Lower leg skin (tissue), 4 donors: ENCODE measurements at places on chromosomes 3 and 15. TPM values are rescaled to one million over a fixed set of nuclear protein-coding genes. Genes with fewer than 3 reads are reported as not detected.

DNA sequence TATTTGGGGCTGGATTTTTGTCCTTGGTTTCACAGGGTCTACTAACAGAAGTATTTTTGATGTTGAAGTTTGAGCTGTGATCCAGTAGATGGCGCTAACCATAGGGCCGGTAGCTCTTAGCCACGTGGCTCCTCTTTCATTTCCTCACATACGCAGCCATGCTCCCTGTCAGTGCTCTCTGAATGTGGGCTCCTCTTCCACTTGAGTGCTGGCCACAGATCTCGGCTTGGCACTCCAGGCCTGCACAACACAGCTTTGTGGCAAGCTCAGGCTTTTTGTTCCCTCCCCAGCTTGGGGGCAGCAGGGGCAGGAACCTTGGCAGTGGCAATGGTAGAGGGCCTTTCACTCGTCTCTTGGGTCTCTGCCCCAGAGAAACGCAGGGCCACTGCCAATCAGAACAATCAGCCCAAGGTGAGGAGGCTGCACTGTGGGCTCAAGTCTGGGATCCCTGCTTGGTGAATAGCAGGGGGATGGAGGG lies 18.6 kb upstream of the DNAAF4 start:
- DNase-seq = no peak

DNA sequence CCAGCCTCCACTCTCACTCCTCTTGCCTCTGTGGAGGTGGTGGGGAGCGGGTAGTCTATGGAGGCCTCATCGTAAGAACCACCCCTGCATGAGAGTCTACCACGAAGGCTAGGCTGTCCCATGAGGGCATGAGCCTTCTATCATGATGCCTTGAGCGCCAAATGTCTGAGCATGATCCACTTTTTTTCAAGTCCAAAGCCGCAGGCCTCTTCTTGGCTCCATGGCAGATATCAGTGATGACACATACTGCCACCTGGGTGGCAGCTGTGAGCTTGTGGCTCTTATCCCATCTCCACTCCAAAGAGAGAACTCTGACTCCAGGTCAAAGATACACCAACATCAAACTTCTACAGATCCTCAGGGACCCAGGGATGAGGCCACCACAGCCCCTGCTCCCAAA lies 13.5 kb downstream of the POC1A start:
- DNase-seq = no peak

GRCh38 chr3:8899876-8900460 lies 63.3 kb downstream of the RAD18 start:
- no peak for DNase-seq

DNA sequence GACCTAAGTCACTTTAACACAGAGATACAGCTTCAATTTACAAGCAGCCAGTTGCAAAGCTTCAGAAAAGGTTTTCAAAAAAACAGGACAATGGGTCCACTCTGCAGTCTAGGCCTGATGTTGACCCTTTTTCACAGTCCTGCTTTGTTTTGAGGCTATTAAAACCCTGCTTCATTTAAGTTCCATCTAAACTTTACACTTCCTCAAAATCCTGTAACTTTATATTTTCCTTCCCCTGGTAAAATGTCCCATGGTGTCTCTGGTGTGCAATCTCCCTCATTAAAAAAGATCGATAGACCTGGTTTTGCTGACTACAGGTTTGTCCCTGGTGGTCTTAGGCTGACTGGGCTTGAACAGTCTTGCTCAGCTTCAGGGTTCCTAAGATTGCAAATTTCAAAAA lies 5.1 kb upstream of the RPL14 start:
- no peak for DNase-seq

- no peak for DNase-seq
Observed at GRCh38 chr15:54321426-54321825, 343.2 kb downstream of the UNC13C start.

GRCh38 chr3:133964547-133964946 lies 65.2 kb downstream of the SLCO2A1 start:
- no peak for DNase-seq

DNA sequence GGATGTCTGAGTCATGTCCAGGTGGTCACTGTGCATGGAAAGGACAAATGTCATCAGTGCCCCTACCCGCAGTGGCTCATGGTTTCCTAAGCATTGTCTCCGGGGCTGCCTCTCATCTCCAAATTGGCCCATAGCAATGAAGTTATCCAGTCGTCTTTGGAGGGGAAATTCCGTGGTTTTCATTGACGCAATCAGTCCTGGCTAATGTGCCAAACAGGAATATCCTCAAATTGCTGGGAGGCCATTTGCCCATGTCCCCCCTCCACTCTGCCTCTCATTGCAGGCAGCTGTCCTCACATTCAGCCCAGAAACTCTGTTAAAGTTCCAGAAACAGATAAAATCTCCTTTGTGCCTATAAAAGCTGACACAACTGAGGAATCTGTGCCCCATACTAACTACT lies 81.6 kb downstream of the MCTP2 start:
- no peak for DNase-seq

DNA sequence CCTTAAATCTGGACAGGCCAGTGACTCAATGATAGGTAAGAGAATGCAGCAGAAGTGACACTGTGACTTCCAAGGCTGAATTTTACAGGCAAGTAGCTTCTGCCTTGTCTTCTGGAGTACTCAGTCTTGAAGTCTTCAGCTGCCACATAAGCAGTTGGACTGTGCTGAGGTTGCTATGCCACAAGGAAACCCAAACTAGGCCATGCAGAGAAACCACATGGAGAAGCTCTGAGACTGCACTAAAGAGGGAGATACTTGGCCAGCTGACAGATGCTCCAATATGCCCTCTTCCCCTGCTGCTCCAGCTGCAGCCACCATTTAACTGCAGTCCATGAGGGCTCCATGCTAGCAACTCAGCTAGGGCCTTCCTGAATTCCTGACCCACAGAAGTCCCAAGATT lies 119.4 kb upstream of the GADL1 start:
- no peak for DNase-seq

- peak; percentile 93 for DNase-seq
Observed at GRCh38 chr15:70856884-70857561, 3.1 kb upstream of the LARP6 start.

- DNase-seq = peak; percentile 73
Observed at GRCh38 chr15:88981244-88982215, 68.4 kb upstream of the MFGE8 start.

DNA sequence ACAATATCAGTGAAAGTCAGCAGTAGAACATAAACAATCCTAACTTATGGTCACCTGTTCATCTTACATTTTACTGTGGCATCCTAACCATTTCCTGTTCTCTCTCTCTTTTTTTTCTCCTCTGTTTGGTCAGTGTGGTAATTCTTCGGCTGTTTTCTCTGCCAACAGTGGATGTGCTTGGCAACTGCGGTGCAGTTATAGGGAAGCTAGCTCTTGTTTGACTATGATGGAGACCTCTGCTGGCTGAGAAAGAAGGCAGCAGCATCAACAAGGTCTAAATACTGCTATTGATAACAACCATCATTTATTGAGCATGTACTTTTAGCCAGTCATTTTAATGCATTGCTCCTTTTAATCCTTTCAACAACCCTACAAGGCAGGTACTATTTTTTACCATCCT lies 723 bp upstream of the DRD3 start:
- DNase-seq = no peak

DNA sequence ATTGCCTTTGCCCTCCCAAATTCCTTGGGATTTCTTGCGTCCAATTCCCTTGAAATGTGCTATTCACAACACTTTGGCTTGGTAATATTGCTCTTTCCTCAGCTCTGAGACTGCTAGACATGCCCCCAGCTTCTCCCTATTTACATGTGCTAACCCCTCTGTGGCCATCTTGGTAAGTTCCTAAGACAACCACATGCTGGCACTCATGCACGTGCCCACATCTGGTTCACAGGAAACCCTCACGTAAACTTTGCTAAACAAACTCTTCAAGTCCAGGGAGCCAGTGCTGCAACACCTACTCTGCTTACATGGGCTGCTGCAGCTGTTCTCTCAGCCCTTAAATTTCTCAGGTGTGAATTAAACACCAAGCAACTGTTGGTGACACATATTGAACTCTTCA lies 121.8 kb downstream of the ADAMTSL3 start:
- no peak for DNase-seq

GRCh38 chr3:48756640-48757039 lies 39.6 kb upstream of the IP6K2 start:
- no peak for DNase-seq

DNA sequence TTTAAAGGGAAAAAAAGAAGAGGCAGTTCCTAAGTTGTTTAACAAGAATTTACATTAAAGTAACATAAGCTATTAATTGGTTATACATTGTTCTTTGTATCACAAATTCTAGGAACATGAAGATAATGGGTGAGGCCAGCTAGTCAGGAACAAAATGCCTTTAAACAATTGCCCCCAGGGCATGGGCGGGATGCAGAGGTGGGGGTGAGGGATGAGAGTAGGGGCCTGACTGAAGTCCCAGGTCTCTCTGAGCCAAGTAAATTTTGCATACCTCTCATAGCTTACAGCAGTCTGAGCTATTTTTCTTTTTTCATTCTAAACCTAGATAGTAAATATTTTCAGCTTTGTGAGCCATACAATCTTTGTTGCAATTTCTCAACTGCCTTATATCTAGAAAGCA lies 77.8 kb upstream of the RNU6-1 start:
- no peak for DNase-seq

DNA sequence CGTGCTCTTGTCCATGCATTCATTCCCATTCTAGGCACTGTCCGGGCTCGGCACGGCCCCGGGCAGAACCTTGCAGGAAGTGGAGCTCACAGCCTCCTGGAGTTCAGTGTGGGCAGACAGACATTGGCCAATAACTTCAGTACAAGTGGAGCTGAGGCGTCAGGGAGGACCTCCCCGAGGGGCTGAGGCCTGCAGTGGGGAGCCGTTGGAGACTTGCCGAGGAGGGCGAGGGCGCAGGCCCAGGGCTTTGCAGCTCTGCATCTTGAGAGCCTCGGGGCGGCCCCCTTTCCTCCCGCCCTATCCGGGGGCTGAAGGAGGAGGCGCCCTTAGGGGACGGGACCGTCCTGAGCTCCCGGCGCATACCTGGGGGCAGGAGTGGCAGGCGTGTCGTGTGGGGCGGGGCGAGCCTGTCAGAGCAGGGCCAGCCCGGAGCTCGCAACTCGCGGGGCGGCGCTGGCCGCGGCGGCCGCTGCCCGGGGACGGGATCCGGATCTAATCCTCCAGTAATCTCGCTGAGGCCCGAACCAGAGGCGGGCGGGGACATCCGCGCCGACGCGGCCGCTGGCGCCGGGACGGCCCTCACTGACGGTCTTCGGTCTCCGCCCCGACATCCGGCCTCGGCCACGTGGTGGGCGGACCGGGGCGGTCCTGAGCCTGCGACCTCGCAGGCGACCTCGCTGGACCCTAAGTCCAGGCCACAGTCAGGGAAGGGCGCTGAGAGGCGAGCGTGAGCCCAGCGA lies at the start of gene ACY1:
TSS of gene ACY1 (plus strand) at position 698 of the 740 bp plus-strand sequence. CDS start 530 bp downstream, outside the sequence.
- DNase-seq = peak; percentile 96

DNA sequence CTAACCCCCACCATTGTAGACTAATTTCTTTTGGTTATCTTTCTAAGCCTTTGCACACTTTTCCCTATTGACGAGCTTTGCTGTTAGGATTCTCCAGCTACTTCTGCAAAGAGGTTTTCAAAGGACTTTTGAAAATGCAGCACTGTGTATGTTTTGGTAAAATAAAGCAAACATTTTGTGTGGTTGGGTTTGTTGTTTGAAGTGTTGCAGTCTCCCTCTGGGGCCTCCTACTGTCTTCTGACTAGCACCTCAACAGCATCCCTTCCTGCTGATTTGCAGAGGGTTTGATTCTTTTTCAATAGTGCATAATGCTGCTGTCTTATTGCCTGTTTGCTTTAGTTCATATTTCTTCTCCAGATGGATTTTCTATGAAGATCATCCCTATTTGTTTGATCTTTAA lies 775.1 kb upstream of the CFAP20DC start:
- no peak for DNase-seq

- DNase-seq = no peak
Observed at GRCh38 chr3:557972-558371, 361.4 kb downstream of the CHL1 start.

DNA sequence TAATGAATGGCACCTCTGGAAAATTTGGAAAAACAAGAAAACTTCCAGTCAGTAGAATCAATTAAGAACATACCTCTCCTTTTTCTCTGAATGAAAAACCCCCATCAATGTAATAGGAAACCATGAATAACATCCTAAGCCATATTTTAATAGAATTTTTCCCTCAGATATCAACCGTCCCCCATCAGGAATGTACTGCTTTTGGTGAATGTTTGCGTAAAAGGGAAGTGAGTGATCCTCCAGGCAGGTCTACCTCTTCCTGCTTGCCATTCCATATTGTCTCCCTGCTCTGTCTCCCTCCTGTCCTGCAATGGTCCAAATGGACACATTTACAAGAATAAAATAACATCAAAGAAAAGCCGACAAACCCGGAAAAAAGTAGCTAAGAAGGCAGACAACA lies 30.8 kb downstream of the LAMP3 start:
- no peak for DNase-seq

DNA sequence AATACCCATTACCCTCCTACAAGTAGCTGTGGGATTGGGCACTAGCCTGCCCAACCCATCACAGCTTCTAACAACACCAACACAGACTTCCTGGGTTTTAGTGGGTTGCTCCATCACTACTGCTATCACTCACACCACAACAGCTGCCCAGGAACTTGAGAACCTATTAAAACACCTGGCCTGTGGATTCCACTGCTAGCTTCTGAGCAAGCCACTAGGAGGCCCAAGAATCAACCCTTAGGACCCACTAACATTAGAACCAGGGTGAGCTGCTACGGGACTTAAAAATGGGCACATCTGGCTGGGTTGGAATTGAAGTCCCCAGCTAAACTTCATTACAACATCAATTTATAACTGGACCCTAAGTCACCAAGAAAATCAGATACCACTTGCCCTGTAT lies 113.2 kb upstream of the TP63 start:
- DNase-seq = no peak

- no peak for DNase-seq
Observed at GRCh38 chr3:88180398-88180999, 30.7 kb downstream of the C3orf38 start.

- DNase-seq = no peak
Observed at GRCh38 chr3:175187586-175187985, 328.5 kb downstream of the NAALADL2 start.

- DNase-seq = no peak
Observed at GRCh38 chr3:44825264-44825925, 36.3 kb upstream of the TMEM42 start.

GRCh38 chr3:46585799-46586693 lies 19.9 kb upstream of the LRRC2 start:
- DNase-seq = no peak

GRCh38 chr3:52036829-52037228 lies 19.5 kb downstream of the DUSP7 start:
- DNase-seq = no peak

- DNase-seq = no peak
Observed at GRCh38 chr3:27114684-27115083, 254.5 kb downstream of the NEK10 start.

- peak; percentile 80 for DNase-seq
Observed at GRCh38 chr3:184358921-184359350, 2.5 kb downstream of the CLCN2 start.

Gene IL17RE
- total RNA-seq = 117 TPM

Gene GMPPB
- total RNA-seq = 13.7 TPM

Gene PIGB
- 14.8 TPM for total RNA-seq

Gene KLHL6
- 0.34 TPM for total RNA-seq

Gene PPM1L
- 34.9 TPM for total RNA-seq

Gene BCL2A1
- total RNA-seq = not detected

Gene DISP2
- total RNA-seq = 0.05 TPM

Gene PARP14
- total RNA-seq = 7.0 TPM

Gene GRK7
- not detected for total RNA-seq

Gene RBPMS2
- total RNA-seq = 1.8 TPM

Gene SLC38A3
- 0.62 TPM for total RNA-seq

Gene AGBL1
- not detected for total RNA-seq

Gene RLBP1
- total RNA-seq = not detected
